ENCODE measurements at places on chromosomes 1 and 21.

GRCh38 chr21:42651515-42652401 is 1.7 kb upstream of the PDE9A start:
- DNase-seq, result no peak

DNA sequence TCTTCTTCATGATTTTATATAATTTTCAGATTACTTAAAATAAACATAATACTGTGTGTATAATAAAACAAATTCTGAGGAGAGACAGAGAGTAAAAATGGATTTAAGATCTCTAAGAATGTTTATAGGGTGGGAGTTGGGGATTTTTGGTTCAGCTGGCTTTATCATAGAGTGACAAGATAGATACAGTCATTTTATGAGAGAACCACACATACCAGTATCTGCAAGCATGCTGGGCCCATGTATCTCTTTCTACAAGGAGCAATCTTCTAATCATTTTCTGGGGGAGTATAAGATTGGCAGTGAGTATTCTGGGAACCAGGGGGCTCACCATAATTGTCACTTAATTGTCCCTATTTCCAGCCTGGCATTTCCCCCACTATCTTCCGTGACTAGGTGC is 64.3 kb upstream of the DUSP10 start:
- no peak for DNase-seq

GRCh38 chr1:215081661-215082531 is 641 bp upstream of the KCNK2 start:
- DNase-seq, result no peak

- DNase-seq, result no peak
Observed at GRCh38 chr1:237901299-237901934, 10.7 kb upstream of the ZP4 start.

DNA sequence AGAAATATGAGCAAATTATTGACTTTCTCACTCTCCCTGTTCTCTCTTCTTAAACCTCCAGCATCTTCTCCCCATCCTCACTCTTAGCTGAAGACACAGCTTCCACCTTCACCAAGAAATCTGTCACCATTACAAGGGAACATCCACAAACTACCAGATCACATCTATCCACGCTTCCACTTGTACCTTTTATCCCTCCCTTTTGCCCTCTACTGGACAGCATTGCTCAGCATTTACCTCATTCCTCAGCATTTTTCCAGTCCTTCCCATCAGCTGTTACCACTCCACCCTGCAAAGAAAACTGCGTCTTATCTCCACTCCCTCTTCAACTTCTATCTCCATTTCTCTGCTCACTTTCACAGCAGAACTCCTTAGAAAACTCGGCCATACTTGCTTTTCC is 42.6 kb downstream of the KCNJ6 start:
- DNase-seq, result no peak

DNA sequence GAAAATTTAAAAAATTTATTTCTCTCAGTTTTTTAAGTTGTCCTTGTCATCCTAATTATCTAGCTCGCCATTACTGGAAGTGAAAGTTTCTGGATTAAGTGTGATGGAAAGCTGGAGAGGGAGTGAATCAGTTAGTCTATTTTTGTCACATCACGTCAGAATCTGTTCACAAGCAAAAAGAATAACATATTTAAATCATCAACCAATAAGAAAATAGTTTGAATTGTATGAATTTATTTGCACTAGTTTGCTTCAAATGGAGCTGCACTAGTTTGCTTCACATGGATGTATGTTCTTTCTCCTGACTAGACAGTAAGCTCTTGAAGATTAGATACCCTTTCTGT is 22.8 kb downstream of the PHC2 start:
- DNase-seq, result no peak

GRCh38 chr1:245156736-245157505 is 2.1 kb downstream of the KIF26B start:
- peak; percentile 13 for DNase-seq

- DNase-seq, result no peak
Observed at GRCh38 chr1:242059976-242060375, 61.1 kb upstream of the MAP1LC3C start.

- DNase-seq, result peak; percentile 59
Observed at GRCh38 chr1:203512848-203513584, 19.1 kb downstream of the OPTC start.

DNA sequence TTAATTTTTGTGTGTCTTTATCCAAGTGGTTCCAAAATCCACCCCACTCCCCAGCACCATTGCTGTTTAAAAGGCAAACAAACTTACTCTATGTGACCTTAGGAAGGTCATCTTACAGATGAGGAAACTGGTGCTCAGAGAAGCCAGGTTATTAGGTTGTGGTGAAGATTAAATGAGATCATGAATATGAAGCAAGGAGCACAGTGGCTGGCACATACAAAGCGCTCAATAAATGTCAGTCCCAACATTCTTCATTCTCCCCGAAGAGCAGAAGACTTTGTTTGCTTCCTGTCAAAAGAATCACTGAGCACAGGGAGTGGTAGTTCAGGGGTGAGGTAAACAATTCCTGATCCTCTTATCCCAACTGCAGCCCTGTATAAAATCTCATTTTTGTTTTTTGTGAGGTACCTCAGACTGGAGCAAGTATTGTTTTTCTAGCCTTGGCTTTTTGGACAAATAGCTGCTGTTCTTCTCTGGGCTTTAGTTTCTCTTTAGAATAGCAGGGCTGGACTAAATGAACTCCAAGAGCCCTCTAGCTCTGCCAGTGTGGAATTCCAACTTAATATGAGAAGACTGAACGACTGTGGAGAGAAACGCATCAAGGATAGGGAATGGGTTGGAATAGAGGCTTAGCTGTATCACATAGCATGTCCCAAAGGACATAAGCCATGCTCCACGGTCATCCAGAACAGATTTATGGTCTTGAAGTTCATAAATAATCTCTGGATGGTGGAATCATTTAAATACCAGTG is 455.3 kb upstream of the USP24 start:
- no peak for DNase-seq

DNA sequence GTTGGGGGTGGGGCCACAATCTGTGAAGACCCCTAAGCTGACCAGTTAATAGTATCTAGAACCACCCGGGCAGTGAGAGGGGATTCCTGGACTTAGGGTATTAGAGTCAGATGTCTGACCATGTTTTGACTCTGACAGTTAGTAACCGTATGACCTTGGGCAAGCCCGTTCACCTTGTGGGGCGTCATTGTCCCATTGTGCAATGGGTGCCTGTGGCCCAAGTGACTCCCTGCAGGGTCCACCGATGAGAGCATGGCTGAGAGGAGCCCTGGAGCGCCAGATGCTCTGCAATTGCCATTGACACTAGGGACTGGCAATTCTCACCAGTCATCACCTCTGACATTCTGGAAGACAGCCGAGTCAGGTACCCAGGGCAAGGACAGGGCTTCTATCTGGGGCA is 225.9 kb upstream of the CSF3R start:
- DNase-seq, result no peak

DNA sequence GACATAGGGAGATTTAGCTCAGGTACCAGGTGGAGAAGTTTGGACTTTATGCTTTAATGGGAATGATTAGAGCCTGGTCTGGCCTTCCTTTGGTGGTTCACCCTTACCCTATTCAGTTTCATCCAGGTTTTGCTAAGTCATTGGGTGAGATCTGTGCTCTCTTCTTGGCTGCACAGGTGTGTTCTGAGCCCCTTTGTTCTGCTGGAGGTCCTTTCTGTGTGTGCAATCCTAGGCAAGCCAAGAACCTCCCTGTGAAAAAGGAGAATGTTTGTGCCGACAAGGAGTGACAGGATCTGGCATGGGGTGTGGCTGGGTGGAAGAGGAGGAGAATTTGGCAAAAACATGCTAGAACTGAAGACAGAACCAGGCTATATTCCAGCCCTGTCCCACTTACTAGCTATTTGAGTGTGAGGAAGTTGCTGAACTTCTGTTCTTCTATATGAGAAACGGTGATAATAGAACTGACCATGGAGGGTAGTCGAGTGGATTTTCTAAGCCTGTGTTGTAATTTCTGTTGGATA is 4.6 kb downstream of the GSTM5 start:
- DNase-seq, result no peak

GRCh38 chr1:192877283-192877886 is 68.5 kb downstream of the RGS2 start:
- DNase-seq, result no peak

GRCh38 chr1:238789916-238790667 is 596.3 kb upstream of the CHRM3 start:
- DNase-seq, result no peak

DNA sequence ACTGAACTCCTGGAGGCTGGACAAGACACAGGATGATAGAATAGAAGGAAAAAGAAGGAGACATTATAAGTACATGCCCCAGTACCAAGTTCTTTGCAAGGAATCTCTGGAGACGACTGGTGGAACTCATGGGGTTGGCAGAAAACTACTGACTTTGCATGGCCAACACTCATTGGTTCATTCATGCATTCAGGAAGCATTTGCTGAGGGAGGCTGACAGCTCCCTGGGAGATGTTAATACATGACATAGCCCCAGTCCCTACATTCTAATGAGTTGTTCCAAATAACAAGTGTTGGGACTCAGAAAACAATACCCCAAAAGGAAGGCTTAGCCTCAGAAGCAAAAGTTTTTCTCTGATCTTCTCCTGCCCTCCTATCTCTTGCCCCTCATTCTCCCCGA is 172.8 kb upstream of the IRF2BP2 start:
- no peak for DNase-seq

DNA sequence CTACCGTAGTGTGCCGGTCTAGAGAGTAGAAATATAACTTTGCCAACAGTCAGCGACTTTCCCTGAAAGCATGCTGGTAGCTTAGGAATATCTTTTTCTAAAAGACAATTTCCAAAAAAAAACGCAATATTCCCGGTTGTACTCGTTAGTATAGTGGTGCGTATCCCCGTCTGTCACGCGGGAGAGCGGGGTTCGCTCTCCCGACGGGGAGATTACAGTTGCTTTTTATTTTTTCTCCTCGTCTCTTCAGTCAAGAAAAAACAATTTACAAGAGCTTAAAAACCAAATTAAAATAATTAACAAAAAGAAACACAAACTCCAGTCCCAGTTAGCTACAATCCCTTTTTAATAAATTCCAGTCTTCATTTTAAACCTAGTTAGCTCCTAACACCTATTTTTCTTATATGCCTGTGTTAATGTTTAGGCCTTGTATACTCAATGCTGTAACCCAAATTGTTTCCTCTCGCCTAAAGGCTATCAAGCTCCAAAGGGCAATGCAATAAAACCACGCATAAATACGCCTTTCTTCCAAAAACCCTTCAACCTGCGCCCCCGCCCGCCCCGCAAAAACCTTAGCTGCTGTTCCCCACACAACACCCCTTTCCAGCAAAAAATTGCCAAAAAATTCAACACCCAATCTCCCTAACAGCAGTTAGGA is 7.8 kb downstream of the HSPA6 start:
- DNase-seq, result no peak

DNA sequence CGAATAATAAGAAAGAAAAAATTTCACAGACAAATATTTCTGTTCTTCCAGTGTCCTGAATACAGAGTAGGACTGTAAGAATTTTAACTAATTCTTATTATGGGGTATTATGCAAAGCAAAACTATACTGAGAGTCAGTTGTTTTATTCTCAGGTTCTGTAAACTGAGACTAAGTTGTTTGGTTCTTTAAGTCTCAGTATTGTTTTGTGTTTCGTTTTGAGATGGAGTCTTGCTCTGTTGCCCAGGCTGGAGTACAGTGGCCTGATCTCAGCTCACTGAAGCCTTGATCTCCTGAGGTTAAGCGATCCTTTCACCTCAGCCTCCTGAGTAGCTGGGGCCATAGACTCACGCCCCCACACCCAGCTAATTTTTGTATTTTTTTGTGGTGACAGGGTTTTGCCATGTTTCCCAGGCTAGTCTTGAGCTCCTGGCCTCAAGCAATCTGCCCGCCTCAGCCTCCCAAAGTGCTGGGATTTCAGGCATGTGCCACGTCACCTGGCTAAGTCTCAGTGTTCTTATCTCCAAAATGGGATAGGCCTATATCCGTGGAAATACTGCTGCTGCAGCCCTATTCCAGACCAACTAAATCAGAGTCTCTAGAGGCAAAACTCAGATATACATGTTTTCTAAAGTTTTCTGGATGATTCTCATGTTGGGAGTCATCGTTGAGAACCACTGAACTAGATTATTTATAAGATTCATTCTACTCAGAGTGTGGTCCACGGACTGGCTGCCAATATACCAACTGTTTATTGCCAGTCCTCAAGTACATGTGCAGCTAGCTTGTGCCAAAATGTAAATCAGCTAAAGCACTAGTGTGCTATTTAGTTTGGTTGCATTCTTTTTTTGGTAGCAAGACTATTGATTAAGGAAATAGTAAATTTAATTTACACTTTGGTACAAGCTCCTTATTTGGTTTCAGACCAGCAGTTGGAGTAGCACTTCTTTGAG is 116.6 kb downstream of the HS2ST1 start:
- DNase-seq, result no peak

- DNase-seq, result no peak
Observed at GRCh38 chr21:41365377-41366107, 3.7 kb downstream of the MX2 start.

- no peak for DNase-seq
Observed at GRCh38 chr1:183862967-183863366, 58.0 kb downstream of the RGL1 start.

DNA sequence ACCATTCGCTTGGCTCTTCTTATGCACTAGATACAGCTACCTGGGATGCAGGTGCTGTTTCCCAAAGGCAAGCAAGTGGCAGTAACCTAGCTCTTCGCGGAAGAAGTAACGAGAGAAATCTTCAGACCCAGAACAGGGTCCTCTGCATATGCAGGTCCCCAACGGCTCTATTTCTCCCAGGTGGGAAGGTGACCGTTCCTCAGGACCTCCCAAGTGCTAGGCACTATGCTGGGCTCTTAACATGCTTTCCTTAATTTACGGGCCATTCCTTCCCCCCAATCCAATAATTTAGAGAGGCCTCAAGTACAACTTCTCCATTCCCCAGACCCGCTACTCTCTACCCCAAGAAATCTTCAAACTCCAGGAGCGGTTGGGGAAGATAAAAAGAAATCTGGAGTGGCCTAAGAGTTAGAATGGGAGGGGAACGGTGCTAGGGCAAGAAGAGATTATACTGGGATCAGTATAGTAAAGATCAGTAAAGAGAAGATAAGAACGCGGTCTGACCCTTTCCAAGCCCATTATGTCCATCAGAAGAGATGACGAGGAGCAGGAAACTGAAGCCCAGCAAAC is 410 bp downstream of the TXNDC12 start:
- DNase-seq, result no peak

GRCh38 chr1:53078333-53079101 is 16.5 kb downstream of the PODN start:
- DNase-seq, result no peak

DNA sequence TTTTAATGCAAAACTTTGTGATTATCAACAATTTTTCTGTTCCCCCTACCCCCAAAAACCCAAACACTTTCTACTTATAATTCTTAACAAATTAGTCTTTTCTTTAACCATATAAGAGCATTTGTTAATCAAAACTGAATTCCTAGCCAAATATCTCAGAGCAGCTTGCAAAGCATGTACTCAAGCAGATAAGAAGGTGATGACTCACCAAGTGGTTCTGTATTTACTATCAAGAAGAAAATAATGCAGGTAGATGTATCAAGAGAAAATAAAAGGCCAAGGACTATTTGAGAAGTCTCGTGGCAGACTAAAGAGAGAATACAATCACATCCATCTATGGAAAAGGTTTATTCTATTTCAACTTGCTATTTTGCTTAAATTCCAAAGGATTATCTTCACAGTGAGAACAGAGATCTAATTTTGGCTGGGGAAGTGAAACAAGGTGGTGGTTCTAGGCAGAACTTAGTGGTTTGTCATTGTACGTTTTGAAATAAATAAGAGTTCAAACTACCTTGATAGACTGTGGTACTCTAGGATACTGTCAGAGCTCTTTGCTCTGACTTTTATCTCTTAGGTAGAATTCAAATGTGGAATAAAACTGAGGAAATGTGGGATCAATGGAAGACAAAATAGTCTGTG is 94.7 kb upstream of the NRIP1 start:
- DNase-seq, result no peak

GRCh38 chr1:247681288-247681897 is 1.9 kb upstream of the OR13G1 start:
- DNase-seq, result peak; percentile 27

Measured in activated CD4-positive, alpha-beta T cell treated with anti-CD3 and anti-CD28 coated beads, Interleukin-2, amount 50 U/mL, for 48 hours (primary cell).